ENCODE measurements at places on chromosomes 6 and 20.

DNA sequence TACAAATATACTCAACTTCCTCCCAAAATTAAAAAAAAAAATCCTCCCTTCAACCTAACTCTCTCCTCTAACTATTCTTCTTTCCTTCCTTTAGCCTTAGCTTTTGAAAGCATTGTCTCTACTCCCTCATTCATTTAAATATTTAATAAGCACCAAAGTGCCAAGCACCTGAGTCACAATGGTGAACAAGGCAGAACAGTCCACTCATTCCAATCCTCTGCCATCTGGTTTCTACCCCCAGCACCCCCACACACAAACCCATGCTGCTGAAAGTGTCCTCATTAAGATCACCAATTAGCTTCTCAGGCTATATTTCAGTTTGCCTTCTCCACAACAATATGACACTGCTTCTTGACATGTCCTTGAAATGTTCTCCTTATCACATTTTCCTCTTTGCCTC lies 76.3 kb downstream of the DTNBP1 start:
- no peak for DNase-seq

- no peak for DNase-seq
Observed at GRCh38 chr6:31740397-31741223, 805 bp downstream of the MSH5 start.

DNA sequence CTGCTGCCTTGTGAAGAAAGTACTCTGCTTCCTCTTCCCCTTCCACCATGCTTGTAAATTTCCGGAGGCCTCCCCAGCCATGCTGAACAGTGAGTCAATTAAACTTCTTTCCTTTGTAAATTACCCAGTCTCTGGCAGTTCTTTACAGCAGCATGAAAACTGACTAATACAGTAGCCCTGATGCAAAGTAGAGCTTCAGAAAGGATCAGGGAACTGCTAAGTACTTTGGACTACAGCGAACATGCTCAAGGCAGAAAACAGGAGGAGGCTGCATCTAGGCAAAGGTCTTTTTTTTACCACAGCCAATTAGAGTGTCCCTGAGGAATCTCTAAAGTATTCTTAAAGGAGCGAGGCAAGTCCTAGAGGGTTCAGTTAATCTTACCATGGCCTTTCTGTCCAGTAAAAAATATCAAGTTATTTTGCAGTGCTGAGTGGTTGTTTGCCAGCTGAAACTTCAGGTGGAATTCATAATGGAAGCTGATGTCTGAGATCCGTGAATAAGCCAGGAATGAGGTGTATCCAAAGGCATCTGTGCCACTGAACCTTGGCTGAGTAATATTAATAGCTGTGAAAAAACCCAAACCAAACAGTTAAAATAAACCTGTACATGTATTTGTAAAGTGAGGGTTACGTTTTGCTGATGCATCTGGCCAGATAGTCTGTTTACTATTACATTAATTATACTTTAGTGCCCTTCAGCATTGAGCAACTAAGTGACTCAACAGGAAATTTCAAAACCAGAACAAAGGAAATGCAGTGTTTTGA lies 170.4 kb downstream of the PHF3 start:
- DNase-seq = no peak

DNA sequence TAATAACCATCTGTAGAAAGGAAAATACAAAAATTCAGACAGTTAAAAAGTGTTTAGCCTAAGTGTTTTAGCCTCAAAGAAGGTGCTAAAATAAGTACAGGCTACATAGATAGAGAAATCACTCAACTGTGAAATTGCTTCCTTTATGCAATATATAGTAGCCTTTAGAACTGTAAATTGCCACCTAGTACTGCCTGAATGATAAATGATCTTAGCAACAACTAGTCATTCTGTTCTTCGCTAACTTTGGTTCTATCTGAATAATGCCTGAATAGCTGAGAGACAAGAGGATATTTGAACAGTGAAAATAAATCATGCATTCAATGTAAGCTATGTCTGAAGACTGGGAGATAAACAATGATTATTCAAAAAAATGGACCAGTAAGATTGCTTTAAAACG lies 603.3 kb upstream of the PTCHD4 start:
- DNase-seq = no peak

DNA sequence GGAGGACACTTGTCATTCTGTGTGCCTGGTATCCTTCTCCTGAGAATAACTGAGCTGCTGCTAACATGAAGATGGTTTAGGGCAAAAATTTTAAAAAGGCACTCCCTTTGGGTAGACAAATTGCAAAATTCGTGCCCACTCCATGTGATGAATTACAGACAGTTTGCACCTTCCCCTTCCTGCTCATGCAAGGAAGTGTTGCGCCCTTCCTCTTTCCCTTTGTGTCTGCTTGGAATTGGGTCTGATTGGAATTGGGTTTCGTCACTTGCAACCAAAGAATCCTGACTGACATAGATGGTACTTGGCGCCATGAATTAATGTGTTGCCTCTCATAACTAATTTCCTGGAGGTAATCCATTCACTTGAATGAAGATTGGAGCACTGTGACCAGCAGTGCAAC lies 62.3 kb upstream of the SHLD1 start:
- no peak for DNase-seq

GRCh38 chr6:125469915-125470314 lies 168.1 kb upstream of the HDDC2 start:
- DNase-seq = no peak

- no peak for DNase-seq
Observed at GRCh38 chr20:13222319-13222716, 1.2 kb downstream of the ISM1 start.

DNA sequence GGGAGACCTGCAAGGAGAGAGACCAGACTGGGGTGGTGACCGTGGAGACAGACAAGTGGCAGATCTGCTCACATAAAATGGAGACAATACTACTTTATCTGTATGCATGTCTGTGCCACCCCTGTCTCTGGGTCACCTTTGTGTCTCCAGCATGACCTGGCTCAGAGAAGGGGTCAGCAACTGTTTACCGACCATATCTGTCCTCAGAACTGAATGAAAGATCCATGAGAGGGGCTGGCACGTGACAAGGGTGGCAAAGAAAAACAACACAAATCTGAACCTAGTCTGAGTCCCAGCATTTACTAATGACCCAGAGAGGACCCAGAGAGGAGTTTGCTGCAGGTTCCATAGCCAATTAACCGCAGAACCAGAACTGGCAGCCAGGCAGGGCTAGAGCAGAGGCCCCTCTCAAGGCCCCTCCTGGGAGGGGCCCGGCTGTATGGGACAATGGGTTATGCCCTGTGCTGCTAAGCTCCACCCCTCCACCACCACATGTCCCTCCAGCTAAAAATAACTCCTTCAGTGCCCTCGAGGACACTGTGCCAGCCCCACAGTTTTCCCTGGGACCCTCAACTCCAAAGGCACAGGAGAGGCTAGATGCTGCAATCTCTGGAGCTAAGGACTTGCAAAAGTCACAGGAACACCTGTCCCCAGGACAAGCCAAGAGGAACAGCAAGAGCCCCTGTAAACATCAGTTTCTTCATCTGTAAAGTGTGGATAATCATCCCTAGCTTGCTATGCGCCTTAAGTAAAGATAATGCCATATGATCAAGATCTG lies 2.2 kb downstream of the AHCY start:
- DNase-seq = no peak

GRCh38 chr6:133969285-133969920 lies 16.4 kb downstream of the TBPL1 start:
- no peak for DNase-seq

DNA sequence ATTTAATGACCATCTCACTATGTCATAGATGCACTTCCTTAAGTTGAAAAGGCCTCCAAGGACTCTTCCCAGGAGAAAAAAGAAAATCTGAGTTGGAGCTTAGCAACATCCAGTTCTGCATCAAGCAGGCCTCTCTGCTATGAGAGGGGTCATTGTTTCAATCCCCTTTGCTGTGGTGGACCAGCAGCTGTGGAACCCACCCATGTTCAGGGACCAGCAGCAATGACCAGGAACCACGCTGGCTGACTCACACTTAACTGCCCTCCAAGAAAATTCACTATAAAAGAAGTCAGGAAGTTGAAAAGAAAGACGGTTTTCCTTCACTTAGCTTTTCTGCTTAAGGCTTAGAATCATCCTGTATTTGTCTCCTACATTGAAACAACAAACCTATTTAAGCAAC lies 1062.4 kb upstream of the FLRT3 start:
- no peak for DNase-seq

- DNase-seq = no peak
Observed at GRCh38 chr6:144434308-144434990, 149.3 kb downstream of the UTRN start.

GRCh38 chr6:66662196-66662595 lies 955.2 kb upstream of the EYS start:
- DNase-seq = no peak

DNA sequence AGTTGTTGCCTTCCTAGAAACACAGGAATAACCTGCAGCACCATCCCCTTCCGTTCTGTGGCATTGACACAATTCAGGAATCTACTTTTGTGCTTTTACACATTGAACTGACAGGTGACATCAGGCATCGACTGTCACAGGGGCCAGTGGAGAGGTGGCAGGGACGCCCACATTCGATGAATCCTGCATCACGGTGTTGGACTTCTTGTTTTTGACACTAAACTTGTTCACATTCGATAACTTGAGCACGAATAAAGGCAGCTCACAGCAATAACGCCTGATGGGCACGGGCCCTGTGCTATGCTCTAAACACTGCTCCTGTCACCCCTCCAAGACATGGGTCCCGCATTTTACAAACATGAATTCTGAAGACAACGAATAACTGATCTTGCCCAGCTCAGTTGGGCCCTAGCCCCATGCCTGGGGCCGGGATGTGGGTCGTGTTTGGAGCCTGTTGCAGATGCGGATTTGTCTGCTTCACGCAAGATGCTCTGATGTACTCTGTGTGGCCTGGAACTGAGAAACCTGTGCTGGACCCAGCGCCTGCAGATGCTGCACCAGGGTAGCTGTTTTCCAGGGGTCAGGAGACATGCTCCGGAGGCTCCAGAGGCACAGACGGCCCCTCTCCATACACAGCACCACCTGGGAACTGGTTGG lies 75.7 kb downstream of the TTLL2 start:
- no peak for DNase-seq

DNA sequence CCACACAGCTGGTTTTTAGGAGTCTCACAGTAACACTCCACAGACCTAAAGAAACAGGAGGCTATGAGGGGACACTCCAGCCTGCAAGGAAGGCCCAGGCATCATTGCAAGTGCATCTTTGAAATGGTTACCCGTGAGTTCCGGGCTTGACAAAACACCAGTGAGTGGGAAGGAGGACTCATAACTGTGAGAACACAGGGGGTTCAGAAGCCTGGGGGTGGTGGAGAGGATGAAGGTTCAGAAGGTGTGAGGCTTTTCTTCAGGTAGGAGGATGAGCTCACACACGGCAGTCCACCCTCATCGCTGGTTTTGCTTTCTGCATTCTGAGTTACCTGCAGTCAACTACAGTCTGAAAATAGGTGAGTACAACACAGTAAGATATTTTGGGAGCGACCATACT lies 39.9 kb downstream of the MAP7 start:
- DNase-seq = peak; percentile 24

- no peak for DNase-seq
Observed at GRCh38 chr20:32680544-32681174, 6.9 kb upstream of the C20orf203 start.

DNA sequence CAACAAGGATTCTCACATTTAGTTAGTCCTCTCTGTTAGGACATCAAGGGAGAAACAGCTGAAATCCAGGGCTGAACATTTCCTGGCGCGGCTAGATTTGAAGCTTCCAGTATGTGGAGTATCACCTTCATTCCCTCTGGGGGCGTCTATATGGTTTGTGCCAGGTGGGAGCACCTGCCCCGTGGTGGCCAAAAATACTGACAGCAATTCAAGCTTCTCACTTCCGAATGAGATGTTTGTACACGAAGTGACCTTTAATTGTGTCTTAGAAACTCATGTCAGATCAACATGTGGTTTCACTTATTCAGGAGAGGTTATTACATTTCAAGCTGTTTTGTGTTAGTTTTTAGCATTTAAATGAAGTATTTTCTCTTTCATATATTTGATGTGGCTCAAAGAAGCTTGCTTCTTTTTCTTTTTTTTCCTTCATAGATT lies 67.3 kb upstream of the ZNF217 start:
- no peak for DNase-seq

- DNase-seq = no peak
Observed at GRCh38 chr20:18004384-18005031, 35.7 kb downstream of the MGME1 start.

DNA sequence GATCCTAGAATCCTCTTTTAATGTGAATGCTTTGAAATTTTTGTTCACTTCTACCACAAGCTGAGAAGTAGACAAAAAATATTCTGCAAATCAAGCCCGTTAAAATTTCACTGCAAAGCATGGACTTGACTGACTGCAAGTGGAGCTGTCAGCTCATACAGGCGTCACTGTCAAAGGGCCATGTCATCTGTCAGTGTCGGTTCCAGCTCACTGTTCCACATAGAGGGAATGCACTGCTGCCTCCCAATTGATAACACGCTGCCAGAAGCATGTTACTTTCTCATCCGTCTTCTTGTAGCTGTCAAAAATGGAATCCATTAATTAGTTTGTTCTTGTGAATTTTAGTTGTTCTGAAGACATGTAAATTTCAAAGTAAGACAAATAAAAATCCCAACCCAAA lies 50.4 kb upstream of the FBXL4 start:
- no peak for DNase-seq

GRCh38 chr20:17693444-17694001 lies 6.2 kb upstream of the BANF2 start:
- DNase-seq = no peak

GRCh38 chr6:135323979-135324378 lies 142.9 kb downstream of the MYB start:
- DNase-seq = no peak

DNA sequence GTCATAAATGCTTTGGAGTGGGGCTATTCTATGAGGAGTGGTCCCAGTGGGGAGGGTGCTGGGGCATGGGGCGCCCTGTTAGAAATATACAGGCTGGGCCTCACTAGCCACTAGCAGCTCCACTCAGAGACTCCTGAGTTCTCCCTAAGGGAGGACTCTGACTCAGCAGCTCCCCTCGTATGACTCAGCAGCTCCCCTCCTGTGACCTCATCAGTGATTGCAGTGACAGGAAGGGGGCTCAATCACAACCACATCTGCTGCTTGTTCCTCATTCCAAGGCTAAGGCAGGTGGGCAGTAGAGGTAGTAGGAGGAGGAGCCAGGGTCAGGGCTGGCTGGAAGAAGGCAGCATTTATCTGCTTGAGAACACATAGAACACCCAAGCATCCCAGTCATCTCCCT lies 73.7 kb downstream of the PRND start:
- DNase-seq = no peak

DNA sequence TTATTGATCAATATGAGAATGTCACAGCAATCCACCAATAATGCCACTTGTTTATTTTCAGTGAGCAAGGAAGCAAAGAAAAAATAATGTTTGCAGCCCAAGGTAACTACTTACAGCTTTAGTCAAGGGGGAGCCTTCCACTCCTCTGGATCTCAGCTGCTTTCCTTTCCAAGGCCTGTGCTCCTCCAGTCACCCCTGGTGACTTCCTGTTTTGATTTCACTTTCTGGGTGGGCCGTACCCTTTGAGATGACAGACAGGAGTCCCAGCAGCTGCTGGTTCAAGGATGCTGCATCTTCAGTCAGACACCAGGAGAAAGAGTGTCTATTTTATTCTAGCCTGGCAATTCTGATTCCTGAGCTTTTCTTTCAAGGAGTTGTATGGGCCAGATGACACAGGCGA lies 5.6 kb upstream of the VNN2 start:
- no peak for DNase-seq

GRCh38 chr20:57387945-57388371 lies 3.2 kb upstream of the RBM38 start:
- no peak for DNase-seq

- DNase-seq = no peak
Observed at GRCh38 chr6:23448281-23448680, 677.7 kb upstream of the NRSN1 start.
